ENCODE measurements at places on chromosomes 3 and 15.

GRCh38 chr3:171646357-171647133, 163.7 kb downstream of the PLD1 start:
- DNase-seq = peak; percentile 21

DNA sequence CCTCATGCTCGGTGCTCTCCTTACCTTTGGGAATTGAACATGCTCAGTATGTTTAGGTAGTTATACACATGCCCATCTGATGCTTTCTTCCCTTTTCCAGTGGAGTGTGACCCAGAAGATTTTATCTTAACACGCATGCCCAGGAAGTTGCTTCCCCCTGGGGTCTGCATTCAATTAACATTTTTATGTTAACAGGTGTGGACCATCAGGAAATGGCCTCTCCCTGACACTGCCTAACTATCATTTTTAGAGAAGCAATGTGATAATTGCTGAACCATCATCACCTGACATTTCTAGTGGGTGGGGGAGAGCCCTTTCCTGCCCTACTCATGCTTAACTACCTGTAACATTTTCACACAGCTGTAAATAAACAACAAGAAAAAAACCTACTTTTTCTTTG, 55.1 kb upstream of the TGFBR2 start:
- DNase-seq = no peak

DNA sequence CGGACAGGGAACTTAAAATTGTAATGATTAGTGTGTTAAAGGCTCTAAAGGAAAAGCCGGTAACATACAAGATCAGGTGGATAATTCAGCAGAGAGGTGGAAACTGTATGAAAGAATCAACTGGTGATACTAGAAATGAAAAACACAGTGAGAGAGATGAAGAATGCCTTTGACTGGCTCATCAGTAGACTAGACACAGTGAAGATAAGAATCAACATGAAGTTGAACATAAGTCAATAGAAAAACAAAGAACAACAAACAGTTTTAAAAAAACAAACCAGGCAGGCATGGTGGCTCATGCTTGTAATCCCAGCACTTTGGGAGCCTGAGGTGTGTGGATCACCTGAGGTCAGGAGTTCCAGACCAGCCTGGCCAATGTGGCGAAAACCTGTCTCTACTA, 82.1 kb downstream of the KLF13 start:
- DNase-seq = no peak

- DNase-seq = peak; percentile 43
These were observed 133.4 kb downstream of the CHST2 start for GRCh38 chr3:143252931-143253330.

DNA sequence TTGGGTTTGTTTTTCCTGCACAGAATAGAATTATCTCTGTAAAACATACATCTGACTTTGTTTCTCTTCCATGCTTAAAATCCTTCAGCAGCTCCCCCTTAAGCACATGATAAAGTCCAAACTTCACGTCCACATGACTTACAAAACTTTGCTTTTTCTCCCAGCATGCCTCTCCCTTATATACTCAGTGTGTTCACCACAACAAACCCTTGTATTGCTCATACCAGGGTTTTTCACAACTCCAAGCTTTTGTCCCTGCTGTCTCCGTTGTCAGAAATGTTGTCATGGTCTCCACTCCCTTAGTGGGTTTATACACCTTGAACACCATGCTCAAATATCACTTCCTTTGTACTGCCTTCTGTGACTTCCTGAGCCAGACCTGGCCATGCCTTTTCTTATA, 91.1 kb upstream of the MITF start:
- no peak for DNase-seq

DNA sequence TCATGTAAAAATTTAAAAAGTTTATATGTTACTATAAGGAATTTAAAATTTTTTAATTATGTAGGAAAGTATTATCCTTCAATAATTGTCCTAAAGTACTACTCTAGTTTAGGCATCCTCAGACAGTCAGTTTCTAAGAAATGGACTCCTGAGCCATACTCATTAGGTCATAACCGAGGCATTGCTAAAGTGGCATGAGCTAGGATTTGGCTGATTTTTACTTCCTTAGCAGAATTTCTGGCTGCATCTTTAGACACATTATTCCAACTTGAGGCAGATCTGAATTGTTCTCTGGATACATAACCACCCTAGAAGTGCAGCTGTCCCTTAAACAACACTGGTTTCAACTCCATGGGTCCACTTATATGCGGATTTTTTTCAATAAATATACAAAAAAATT, 38.3 kb downstream of the IFT57 start:
- no peak for DNase-seq

DNA sequence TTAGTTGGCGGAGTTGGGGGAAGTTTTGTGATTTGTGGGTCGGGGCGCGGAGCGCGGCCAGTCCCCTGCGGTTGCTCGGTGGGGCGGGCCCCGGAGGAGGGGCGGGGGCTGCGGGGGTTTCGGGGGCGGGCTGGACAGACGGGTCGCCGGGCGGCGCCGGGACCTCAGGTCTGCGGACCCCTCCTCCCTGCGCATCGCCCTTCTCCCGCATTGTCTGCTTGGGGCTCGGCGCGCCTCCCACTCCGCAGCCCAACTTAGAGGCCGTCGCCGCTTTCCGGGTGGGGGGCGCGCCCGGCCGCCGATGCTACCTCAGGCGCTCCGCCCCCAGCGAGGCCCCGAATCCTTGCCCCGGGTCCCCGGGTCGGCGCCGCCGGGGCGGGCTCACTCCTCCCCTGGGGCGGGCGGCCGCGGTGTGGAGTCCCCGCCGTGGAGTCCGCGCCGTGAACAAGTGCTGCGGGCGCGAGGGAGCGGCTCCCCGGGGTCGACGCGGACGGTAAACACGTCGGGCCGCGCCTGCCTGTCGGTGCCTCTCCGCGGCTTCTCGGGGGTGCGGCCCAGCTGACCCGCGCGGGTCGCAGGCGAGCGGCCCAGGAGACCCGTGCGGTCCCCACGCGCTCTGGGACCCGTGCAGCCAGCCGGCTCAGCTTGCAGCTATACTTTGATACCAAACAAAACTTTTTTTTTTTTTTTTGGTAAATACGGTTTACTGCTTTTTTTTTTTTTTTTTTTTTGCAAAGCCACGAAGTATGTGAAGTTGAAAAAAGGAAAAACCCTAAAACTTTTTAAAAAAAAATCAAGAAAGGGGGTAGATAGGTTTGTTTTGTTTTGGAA, 624 bp downstream of the AKAP13 start:
- no peak for DNase-seq

GRCh38 chr3:173007079-173007723, 133.8 kb downstream of the SPATA16 start:
- DNase-seq = no peak

DNA sequence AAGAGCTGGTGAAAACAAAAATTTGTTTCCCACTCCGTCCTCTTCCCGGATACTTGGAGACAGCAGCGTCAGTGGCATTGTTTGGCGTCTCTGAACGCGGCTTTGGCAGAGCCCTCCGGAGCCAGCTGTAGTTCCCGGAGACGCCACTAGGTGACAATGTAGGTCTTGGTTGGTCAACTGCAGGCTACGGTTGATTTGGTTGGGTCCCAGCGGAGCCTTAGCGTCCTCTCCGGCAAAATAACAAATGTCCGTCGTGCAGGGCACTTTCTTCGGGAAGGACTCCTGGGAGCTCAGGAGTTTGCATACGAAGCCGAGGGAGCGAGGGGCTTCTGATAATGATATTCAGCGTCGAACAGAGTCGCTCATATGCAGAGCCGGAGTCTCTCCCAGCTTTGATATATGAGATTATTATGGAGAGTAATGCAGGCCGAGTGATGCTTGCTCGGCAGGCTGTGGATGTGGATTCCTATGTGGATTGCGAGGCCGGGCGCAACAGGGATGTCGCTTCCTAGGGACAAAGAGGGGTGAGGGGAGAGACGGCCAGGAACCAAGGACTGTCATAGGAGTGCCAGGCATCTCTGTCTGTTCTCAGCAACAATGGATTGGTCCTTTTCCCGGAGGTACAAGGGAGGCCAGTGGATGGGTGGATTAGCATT, 74.8 kb downstream of the IL20RB start:
- DNase-seq = peak; percentile 37

DNA sequence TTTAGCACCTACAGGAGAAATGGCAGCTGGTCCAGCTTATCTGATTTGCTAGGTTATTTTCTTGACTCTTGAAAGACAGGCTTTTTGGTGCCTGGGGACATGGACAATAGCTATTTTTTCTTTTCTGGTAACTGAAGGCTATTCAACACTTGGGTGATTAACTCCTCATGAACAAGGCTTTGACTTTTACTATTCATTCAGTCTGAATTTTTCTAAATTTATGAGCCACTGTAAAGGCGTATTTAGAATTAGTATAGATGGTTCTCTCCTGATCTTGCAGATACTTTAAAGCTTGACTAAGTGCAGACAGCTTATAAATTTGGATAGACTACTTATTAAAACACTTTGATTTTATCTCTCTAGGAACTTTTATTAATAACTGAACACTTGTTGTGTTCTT, 18.4 kb upstream of the GFM1 start:
- no peak for DNase-seq

DNA sequence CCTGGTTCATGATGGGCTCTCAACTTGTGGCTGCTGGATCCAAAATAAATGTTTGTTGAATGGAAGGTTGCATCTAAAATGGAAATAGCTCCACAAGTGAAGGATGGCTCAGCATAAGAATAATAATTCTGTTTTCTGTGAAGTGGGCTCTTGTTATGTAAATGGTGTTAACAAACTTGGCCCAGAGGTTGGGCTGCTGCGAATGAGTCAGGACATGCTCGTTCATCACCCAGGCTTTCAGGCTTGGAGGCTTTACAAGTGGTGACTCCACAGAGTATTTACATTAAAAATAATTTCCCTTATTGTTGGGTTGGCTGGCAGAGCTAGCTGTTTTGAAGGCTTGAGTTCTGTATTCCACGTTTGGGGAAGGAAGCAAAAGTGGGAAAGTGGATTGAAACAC, 60.5 kb downstream of the ITGB5 start:
- DNase-seq = peak; percentile 57

DNA sequence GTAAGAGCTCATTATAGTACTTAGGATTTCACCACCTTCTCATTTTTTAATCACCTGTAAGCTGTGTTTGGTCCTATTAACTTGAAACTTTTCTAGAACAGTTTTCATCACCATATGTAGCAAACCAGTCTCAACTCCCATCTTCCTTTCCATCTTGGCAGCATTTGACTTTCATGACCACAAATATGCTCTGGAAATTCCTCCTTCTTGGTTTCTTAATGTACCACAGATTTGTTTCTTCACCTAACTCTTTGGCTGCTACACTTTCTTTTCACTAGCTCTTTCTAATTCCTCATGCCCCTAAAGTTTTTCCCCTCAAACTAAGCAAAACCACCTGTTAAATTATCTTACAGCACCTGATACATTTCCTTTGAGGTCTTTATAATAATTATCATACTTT, 13.2 kb upstream of the NMB start:
- peak; percentile 77 for DNase-seq

- DNase-seq = no peak
These were observed 21.8 kb downstream of the CTSH start for GRCh38 chr15:78923015-78923414.

DNA sequence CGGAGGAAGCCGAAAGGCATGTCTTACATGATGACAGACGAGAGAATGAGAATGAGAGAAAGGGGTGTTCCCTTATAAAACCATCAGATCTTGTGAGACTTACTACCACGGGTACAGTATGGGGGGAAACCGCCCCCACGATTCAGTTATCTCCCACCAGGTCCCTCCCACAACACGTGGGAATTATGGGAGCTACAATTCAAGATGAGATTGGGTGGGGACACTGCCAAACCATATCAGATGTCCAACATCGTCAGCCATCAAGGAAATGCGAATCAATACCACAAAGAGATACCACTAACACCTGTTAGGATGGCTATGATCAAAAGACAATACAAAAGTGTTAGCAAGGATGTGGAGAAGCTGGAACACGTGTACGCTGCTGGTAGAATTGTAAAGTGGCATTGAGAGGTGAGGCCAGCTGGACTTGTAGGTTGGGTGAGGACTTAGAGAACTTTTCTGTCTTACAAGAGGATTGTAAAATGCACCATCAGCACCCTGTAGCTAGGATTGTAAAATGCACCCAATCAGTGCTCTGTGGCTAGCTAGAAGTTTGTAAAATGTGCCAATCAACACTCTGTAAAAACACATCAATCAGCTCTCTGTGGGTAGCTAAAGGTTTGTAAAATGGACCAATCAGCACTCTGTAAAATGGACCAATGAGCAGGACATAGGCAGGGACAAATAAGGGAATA, 37.5 kb downstream of the VGLL4 start:
- DNase-seq = no peak

GRCh38 chr3:43619588-43619987, 2.2 kb downstream of the ANO10 start:
- DNase-seq = no peak

GRCh38 chr3:45593708-45594601, 596 bp upstream of the LIMD1 start:
- DNase-seq = no peak

- no peak for DNase-seq
These were observed 27.1 kb downstream of the LRIG1 start for GRCh38 chr3:66473692-66474091.

GRCh38 chr15:79824136-79824701, 72.6 kb downstream of the MTHFS start:
- no peak for DNase-seq

- no peak for DNase-seq
These were observed 723.8 kb downstream of the TUSC7 start for GRCh38 chr3:117433427-117433826.

- no peak for DNase-seq
These were observed 87.6 kb upstream of the LRIG1 start for GRCh38 chr3:66588340-66588847.

All from GM04503 (cell line).